ENCODE measurements at places on chromosomes 1 and 21. TPM values are rescaled to one million over a fixed set of nuclear protein-coding genes. Genes with fewer than 3 reads are reported as not detected.
A peak's percentile ranks its signal among the peaks of the same experiment; 100 is the strongest.

GRCh38 chr1:207156095-207156494 lies 52.1 kb downstream of the C4BPA start:
- no peak for DNase-seq

DNA sequence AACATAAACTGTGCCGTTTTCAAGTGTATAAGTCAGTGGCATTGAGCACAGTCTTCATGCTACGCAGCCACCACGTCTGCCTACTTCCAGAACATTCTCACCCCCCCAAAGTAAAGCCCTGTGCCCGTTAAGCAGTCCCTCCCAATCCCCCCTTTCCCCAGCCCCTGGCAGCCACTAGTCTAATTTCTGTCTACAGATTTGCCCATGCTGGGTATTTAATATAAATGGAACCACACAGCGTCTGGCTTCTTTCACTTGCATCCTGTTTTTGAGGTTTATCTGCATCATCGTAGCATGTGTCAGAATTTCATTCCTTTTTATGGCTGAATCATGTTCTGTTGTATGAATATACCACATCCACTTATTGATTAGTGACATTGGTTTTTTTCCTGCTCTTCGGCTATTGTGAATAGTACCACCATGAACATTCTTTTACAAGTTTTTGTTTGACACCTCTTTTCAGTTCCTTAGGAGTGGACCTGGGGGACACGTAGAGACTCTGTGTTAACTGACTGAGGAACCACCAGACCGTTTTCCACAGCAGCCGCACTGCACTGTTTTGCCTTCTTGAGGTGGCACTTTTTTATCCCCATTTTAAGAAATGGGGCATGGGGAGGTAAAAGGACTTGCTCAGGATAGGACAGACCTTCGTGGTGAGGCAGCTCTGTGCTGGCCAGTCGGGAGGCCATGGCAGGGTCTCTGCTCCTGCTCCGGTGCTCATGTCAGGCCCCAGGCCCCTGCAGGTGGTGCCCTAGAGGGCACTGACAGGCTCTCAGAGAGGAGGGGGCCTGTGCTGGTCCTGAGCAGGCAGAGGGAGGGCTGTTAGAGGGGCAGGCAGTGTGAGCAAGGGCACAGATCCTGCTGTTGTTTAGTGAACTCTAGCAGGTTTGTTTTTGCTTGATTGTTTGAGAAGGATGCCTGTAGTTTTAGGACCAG lies 123.8 kb downstream of the PCBP3 start:
- DNase-seq: peak; percentile 58

DNA sequence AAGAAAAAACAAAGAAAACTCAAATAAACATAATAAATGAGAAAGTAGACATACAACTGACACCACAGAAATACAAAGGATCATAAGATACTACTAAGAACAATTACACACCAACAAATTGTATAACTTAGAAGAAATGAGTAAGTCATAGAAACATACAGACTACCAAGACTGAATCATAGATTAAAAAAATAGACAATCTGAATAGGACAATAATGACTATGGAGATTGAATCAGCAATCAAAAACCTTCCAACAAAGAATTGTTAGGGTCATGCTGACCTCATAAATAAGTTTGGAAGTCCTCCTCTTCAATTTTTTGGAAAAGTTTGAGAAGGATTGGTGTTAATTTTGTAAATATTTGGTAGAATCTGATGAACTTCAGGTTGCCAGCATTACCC lies 159.0 kb downstream of the PTBP2 start:
- DNase-seq: no peak

DNA sequence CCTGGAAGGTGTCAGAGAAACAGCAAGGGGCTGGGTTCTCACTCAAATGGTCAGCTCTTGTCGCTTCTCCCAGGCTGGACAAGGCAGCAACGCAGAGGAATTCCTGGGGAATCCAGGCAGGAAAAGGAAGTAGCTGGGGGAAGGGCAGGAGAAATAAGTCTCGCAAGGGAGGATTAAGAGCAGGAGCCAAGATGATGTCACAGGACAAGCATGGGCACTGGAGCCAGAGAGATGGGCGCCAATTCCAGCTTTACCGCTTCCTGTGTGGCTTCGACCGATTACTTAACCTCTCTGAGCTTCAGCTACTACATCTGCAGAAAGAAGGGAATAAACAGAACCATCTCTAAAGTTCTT lies 70.5 kb downstream of the SSBP3 start:
- DNase-seq: no peak

DNA sequence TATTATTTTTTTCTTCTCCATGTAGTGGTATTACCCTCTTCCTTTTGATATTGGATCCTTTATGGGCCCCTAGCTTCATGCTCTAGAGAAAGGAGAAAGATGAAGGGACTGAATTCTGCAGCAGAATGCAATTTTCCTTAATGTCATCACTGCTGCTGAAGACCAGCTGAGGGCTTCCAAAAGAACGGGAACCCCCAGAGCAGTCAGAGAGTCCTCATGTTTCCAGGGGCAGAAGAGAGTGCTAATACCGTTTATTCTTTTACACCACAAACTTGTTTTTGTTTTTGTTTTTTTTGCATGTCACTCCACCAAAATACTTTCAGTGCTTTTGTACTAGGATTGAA lies 21.1 kb upstream of the TBX15 start:
- no peak for DNase-seq

DNA sequence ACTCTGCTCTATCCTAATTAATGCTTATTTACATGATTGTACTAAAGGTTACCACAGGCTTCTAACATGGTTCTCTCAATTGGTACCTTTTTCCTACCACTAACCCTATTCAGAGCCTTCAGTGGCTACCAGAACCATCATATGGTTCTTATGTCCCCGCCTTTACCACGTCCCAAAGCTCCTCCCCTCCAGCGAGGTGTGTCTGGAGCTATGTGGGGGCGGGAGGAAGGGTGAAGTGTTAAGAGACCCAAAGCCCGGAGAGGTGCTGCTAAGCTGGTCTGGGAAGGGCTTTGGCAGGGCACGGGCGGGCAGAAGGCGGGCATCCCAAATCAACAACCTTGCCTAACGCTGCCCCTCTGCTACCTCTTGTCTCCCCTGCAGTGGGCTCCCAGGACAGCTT lies 10.0 kb downstream of the SPATA46 start:
- DNase-seq: no peak

The LYPD8 gene
- not detected for total RNA-seq

The RAP1GAP gene
- 0.41 TPM for total RNA-seq

DNA sequence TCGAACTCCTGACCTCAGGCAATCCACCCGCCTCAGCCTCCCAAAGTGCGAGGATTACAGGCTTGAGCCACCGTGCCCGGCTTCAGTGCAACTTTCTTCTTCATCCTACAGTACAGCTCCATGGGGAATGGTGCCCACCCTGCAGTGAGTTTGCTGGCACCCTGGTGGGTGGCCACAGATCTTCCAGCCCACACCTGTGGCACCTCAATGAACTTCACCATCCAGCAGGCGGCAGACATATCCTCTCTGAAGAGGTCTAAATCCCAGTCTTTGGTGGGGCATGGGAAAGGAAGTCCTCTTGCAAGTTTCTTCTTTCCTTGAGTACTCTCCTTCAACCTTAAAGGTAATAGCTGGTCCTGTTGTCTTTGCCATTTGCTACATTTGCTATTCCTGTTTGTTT lies 18.1 kb upstream of the ZBTB8A start:
- DNase-seq: no peak

DNA sequence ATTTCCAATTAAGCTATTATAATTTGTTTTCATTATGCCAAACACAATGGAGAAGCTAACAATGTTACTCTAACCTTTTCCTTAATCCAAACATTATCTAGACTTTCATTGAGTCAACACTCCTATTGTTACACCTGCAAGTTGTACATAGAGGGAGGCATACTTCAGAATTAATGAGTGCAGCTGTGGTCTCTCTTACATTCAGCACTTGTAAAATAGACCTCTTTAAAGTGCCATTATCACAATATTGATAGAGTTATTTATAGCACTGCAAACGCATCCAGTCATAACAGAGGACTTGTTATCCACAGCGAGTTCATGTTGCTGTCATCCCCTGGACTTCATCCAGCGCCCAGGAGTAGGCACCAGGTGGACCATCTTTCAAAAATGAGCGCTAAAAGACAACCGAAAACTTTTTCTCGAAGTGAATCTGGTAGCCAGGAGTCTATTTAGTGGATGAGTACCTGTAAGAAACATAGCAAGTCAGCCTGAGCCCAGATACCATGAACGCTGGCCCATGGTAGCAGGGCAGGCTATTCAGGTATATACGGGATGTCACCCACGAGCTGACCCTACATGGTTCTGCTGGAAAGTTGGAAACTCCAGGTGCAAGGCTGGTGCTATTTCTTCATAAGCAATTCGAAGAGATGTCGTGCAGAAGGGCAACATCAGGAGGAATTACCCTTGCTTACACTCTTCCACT lies 70.6 kb upstream of the NFIA start:
- DNase-seq: no peak

The KCNK1 gene
- total RNA-seq: 0.21 TPM

- DNase-seq: no peak
Measured at GRCh38 chr1:31371121-31371959, 1.5 kb downstream of the FABP3 start.
